ENCODE measurements at places on chromosomes 11 and 22.

DNA sequence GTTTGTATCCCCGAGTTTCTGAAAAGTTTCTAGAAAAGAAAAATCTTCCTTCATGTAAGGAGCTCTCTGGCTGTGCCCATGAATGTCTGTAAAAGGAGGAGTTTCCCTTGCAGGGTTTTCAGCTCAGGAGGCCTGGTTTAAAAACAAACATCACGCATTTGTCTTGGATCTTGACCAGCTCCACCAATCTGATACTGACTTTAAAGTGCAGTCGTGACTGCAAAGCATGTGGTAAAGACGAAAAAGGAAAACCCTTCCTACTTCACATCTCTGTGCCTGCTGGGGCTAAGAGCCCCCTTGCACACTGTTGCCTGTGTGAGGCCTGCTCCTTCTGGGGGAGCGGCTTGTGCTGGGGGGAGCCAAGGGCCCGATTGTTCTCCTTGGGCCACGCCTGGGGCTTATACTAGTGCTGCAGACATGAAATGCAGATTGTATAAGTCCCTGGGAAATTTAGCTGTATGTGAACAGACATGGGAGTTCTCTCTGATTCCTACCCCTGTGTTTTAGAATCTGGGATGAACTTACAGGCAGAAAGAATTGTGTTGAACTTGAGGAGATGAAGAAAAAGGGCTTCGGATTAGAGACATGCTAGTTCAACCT, 62.1 kb downstream of the ADAMTS15 start:
- no peak for DNase-seq

GRCh38 chr11:28673691-28674432, 565.7 kb downstream of the METTL15 start:
- no peak for DNase-seq

DNA sequence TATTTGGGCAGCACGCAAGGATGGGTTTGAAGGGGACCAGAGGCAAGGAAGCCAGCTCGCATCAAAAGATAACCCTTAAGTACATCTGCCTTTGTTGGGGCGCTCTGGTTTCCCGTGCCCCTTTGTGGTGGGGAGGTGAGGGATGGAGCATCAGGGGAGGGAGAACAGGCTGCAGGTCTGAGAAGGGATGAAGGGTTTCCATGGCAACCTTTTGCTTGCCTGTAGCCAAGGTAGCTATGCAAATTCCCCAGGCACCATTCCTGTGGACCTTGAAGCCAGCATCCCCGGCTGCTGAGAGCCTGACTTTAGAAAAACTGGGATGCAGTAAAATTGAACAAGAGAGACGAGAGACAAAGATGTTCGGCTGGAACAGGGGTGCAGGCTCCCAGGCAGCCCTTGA, 75.7 kb downstream of the SEZ6L start:
- no peak for DNase-seq

DNA sequence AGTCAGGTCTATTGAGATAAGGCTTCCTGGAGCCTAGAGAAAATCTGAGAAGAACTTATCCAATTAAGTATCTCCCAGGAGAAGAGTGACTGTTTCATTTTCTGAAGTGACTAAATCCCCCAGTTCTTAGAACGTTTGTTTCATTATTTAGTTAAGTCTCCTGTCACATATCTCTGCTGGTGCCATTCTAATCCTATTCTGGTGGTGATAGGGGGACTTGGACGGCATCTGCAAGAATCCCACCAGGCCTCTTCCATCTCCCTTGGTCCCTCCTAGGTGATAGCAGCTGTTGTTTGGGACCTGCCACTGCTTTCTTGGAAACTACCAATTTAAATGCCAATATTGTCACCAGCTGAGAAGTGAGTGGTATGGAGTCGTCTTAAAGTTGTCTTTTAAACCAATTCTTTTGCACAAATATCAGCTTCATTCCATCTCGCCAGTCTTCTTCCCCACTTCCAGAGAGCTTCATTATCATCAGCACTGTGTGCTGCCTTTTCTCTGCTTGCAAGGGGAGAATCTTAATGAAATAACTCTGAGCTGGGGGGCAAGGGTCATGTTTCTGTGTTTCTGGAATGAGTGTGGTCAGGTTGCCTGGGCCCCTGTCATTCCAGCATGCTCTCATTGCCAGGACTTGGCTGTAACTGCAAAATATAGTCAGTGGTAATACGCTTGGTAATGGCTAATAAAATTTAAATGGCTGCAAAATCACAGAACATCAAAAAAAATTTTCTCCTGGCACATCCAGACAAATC, 104.8 kb downstream of the LDLRAD3 start:
- DNase-seq: no peak

DNA sequence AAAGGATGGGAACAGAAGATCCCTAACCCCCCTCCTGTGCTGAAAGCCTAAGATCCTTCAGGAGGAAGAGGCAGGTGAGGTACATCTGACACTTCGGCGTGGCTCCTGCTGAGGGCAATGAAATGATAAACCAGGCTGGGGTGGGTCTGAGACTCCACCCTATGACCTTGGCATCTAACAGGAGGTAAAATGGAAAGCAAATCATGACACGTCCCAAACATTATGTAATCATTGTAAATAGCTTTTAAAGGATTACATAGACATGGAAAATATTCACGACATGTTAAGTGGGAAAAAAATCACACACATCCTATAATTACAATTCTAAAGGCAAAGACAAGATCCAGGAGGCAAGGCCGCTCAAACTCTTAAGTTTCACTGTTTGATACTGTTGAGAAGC, 70.5 kb downstream of the LINC01488 start:
- no peak for DNase-seq

- no peak for DNase-seq
Observed at GRCh38 chr11:70032943-70033710, 45.0 kb upstream of the ANO1 start.

DNA sequence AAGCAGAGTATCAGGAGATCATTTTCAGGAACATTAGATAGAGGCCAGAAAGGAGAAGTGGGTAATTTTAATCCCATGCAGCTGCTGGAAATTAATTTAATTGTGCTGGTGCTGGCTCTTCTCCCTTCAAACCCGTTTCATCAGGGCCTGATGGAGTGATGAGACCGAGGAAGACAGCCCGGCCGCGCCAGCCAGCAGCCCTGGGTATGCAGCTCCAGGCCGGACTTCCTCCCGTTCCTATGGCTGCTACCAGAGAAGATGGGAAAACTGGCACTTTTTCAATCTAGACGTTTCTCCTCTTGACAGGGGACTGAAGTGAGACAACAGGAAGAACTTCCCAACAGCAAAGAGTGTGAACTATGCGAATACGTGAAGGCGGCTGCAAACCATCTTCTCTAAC, 24.6 kb upstream of the ZBTB16 start:
- no peak for DNase-seq

GRCh38 chr11:646214-646613, 9.1 kb downstream of the DRD4 start:
- no peak for DNase-seq

GRCh38 chr11:110513259-110513801, 83.6 kb downstream of the FDX1 start:
- DNase-seq: no peak

DNA sequence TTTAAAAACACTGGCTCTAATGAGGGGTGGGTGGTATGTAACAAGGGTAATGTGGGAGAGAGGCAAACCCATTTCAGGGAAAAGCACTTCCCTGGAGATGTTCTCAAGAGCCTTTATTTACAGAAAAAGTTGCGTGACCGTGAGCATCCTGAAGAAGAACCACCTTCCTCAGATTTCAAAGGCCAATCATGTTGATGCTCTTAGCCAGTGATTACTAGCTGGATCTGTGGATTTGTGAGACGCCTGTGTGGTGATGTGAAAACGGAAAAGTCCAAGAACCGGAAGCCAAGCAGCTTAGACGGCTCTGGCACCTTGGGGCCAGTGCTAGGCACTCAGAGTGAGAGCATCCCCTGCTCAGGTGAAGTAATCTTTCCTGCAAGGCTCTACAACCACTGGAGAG, 12.6 kb upstream of the UBASH3B start:
- no peak for DNase-seq
